Kasumi-1 (cell line): ENCODE measurements at places on chromosomes 7 and 10.

- DNase-seq, result no peak
These were observed 5.2 kb downstream of the OPTN start for GRCh38 chr10:13105184-13105583.

- DNase-seq, result no peak
These were observed 1.7 kb downstream of the NKX6-2 start for GRCh38 chr10:132783940-132784865.

DNA sequence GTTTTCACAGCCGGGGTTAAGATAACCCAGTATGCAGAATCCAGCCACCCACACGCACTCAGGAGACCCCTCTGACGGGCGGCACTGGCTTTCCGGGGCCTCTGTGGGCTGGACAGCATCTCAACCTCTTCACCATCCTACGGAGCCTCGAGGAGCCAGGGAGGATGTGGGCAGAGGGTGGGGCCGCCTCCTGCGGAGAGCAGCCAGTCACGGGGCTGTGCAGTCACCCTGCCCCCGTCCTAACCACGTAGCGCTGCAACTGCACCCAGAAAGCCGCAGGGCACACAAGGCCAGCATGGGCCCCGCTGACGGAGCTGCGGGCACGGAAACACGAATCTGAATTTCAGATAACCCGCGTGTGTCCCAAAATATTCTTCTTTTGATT, 270.3 kb downstream of the ELFN1 start:
- peak; percentile 0 for DNase-seq

GRCh38 chr10:84257343-84258020, 12.6 kb downstream of the RGR start:
- DNase-seq, result no peak

DNA sequence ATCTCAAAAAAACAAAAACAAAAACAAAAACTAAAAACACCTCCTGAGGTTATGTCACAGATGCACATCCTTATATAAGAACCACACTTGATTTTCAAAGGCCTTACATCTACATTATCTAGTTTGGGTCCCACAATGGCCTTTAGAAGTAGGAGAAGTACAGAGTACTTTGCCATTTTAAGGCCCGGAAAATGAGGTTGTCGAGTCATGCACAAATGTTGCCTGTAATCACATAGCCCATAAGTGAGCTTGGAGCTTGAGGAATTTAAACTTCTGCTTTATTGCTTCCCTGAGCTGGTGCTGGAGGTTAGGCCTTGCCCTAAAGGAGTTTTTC, 9.7 kb upstream of the MKRN1 start:
- no peak for DNase-seq

DNA sequence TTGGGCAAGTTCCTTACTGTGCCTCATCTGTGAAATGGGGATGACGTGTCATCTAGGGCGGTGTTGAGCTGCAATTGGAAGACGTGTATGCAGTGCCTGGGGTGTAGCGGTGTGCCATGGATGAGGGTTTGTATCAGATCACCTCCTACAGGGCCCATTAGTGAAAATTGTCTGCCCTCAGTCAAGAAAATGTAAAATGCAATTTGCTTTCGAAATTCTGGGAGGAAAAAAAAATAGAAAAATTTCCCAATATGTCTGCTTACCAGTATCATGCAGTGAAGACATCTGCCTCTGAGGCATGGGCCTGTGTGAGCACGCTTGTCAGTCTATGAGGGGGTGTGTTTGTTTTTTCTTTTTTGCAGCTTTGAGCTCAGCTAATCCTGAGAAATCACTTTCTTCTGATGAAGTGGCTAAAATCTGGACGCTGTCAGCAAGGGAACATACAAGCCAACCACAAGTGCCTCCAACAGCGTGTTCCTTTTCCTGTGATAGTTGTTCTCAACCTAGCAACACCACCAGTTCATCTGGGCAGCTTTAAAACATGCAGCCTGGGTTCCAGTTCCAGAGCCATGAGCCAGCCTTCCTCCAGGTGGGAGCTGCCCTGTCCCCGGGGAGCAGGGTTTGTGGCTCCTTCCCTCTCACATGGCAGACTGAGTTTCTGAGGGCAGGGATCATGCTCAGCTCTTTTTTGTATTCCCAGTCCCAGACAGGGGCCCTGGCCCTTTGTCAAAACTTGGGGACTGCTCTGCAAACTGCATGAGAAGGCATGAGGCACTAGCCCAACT, 10.3 kb downstream of the FAM241B start:
- no peak for DNase-seq

- peak; percentile 98 for DNase-seq
These were observed 8.3 kb downstream of the XPNPEP1 start for GRCh38 chr10:109914966-109915365.

DNA sequence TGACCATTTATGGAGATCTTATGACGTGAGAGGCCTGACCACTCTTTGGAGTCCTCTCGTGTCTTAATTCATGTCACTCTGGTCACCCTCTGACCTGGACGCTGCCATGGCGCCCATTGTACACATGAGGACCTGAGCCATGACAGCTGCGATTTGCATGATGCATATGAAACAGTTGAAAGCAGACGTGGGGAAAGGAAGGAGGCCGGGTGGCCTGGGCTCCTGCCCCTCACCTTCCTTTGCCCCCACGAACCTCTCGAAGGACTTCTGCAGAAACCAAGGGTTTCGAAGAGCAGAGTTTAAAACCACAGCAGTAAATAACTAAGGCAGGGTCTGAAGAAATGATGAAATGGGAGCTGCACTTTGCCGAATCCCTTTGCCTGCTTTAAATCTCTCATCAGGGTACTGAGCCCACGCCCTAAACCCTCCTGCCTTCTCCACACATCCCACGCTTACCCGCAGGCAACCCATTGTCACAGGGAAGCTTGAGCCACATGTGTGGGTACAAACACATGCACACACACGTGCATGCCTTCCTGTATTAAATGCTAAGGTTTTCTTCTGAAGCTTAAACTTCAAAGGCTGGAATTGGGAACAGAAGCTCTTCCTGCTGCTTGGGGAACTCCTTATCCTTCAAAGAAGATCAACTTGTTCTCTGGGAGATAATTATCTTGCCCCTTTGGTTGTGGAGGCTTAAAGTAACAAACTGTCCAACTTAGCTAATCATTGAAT, 11.7 kb upstream of the CALML3 start:
- DNase-seq, result no peak

DNA sequence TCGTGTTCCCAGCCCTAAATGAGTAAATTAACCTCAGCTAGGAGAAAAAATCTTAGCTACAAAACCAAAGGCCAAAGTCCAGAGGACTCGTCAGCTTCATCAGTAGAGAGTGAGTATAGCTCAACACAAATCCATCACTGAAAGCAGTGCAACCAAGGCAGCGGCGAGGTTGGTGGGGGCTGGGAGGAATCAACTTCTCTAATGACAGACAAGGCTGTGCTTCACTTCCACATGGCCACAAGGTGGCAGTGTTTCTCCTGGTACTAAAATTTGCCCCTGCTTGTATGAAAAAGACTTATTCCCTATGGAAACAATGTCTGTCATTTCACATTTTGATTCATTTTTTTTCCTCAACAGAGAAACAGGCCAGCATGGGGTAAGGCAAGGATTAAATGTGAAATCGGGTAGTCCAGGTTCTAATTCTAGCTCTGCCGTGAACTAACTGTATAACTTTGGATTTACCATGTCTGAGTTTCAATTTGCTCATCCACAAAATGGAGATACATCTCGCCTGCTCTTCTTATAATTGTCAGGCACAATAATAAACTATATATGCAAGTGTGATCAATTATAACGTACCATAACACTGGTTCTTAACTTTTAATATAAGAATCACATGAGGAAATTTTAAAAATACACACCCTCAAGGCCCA, 39.3 kb downstream of the FAS start:
- peak; percentile 87 for DNase-seq

GRCh38 chr7:7909376-7909775, 59.2 kb upstream of the GLCCI1 start:
- no peak for DNase-seq

DNA sequence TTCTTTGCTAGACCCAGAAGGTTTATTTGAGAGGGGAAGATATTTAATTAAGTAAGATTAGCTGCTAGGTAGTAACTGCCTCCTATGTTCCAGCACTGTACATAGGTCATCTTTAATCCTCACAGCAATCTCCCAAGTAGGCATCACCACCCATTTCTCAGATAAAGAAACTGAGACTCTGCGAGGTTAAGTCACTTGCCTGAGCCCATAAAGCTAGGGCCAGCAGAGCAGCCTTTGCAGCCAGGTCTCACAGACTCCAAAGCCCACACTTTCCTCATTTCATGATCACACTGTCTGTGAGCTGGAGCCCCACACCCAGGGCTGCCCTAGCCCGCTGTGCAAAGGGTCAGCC, 20.6 kb downstream of the CALML3 start:
- no peak for DNase-seq

GRCh38 chr7:36185092-36185491, 32.0 kb downstream of the EEPD1 start:
- no peak for DNase-seq

GRCh38 chr7:55432939-55433784, 68.0 kb downstream of the LANCL2 start:
- DNase-seq, result peak; percentile 68

- DNase-seq, result no peak
These were observed 4.3 kb downstream of the GCK start for GRCh38 chr7:44184873-44185446.

- no peak for DNase-seq
These were observed 26.3 kb upstream of the ITGB8 start for GRCh38 chr7:20304366-20304765.

- DNase-seq, result no peak
These were observed 857 bp upstream of the FOXP2 start for GRCh38 chr7:114413761-114414155.

DNA sequence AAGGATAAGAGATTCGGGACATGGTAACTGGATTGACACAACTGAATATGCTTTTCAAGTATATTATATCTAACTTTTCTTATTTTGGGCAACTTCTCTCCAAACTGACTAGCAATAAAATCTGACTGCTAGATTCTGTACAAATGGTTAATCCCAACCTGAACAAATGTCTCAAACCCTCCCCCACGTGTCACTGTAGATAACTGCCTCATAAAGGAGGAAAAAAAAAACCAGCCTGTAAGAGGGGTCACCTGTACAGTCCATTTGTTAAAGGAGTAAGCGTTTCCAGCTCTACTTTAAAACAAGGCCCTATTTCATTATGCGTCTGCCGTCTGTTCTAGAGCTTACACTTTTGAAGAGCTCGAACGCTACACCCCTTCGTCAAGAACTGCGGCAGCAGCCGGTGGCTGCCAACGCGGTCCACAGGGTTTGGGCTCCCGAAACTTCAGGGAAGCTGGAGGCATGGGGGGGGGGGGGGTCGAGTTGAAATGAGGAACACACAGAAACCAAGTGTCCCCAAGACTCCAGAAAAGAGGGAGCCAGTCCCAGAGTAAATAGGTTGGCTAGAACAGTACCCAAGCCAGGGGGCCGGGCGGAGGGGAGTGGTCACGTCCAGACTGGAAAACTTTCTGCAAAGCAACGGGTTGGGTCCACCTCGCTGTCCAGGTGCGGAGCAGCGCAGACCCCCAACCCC, 492 bp downstream of the COG5 start:
- peak; percentile 49 for DNase-seq

DNA sequence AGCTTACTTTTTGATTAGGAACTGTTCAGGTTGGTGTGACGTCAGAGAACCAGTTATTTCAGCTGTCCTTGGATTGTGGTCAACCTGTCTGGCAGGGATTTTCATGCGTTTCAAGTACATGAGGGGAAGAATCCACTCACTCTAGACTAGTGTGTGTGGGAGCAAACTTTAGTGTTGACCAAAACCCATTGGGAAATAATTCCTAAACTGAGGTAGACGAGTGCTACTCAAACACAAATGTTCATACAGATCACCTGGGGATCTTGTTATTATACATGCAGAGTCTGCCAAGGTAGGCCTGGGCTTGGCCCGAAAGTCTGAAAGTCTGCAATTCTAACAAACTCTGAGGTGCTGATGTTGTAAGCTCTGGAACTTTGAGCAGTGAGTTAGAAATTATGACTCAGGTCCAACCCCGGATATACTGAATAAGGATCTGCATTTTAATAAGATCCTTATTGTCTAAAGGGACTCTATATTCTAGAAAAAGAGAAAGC, 111.1 kb upstream of the CREB5 start:
- DNase-seq, result no peak

GRCh38 chr10:4242561-4243035, 457.6 kb upstream of the KLF6 start:
- DNase-seq, result no peak

DNA sequence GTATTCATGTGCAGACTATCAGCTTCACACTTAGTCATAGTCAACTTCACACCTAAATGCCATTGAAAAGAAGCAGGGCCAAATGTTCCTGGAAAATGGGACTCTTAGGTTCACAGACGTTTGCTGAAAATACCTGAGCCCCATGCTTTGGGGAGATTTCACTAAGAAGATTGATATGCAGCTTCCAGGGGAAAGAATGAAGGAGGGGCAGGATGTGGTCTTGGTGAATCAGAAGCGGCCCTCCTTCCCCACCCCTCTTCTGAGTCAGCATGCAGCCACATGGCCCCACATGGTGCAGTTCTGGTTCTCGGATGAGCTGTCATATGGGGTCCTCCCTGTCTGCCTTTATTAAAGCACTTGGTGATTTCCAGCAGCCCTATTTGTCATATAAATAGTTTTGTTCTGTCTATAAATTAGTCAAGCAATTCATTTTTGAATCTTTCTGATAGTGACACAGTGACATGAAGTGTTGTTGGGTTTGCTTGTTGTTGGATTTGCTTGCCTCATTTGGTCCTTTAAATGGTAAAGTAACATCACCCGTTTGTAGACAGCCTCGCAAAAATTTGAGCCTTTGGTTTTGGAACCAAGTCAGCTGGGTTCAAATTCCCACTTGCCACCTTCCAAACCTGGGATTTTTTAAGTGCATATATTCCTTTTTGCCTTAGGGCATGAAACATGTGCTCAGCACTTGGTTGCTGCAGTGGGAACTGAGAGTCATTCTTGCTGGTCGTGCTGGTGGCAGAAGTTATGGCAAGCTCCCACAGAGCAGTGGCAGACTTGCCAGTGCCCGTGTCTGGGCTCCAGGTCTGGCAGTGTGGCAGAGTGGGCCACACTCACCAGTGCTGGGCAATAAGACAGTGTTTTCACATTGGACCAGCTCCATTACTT, 68.1 kb upstream of the CDK6 start:
- peak; percentile 81 for DNase-seq

DNA sequence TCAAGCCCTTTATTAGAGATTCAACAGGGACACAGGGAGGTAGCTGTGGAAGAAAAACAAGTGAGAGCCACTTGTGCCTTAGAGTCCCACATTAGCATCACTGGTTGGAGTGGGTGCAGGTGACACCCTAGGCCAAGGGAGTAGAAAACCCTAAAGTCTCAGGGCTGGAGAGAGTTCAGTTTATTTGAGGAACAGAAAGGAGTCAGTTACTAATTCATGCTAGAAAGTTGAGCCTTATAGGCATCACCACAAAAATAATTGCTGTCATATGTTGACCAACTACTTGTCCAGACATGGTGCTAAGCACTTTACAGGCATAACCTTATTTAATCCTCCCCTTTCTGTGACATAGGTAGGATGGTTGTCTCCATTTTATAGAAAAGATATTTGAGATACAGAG, 20.9 kb upstream of the ACSL5 start:
- no peak for DNase-seq

- peak; percentile 39 for DNase-seq
These were observed 14.6 kb downstream of the ITGB1 start for GRCh38 chr10:32943395-32943794.

GRCh38 chr10:17648243-17649035, 4.5 kb downstream of the STAM start:
- DNase-seq, result no peak

- no peak for DNase-seq
These were observed 23.5 kb upstream of the KDM7A start for GRCh38 chr7:140200061-140200989.

GRCh38 chr7:129764247-129765084, 152.9 kb downstream of the NRF1 start:
- no peak for DNase-seq

GRCh38 chr7:45150199-45150598, 7.4 kb upstream of the RAMP3 start:
- no peak for DNase-seq
